Fibroblast of villous mesenchyme (primary cell): ENCODE measurements at places on chromosomes 2 and 18. TPM values are rescaled to one million over a fixed set of nuclear protein-coding genes. Genes with fewer than 3 reads are reported as not detected.

- no peak for DNase-seq
Observed at GRCh38 chr18:5414546-5414945, 119.0 kb upstream of the ZBTB14 start.

DNA sequence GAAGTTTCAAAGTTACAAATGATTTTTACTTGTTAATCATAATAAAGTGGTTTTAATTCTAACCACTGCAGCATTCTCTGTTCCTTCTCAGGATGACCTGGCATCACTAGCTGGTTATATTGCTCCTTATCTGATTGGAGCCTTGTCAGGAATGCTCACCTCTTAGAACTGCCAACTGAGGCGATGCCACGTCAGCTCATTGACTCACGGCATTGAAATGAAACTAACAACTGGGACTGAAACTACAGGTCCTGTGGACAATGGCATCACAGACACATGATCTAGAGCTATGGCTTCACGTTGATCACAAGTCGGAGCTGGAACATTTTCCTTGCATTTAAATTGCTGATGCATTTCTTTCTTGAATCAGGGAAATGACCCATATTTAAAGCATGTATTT is 54.9 kb upstream of the MAP2 start:
- peak; percentile 88 for DNase-seq

DNA sequence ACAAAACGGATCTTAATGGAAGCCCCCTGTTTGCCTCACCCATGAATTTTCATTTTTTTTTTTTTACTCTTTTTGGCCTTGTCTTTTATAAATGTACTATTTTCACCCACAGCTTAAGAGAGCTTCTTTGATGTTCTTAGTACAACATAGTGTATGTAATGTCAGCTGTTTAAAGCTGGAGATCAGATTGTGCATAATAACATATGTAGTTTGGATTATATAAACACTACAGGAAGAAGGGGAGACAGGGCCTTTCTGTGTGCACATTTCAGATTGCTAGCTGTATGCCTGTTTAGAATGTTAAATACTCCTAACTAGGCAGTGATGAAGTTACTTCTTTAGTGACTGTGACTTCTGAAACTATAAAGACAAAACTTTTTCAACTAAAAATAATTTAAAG is 2.1 kb upstream of the TANC1 start:
- peak; percentile 18 for DNase-seq

DNA sequence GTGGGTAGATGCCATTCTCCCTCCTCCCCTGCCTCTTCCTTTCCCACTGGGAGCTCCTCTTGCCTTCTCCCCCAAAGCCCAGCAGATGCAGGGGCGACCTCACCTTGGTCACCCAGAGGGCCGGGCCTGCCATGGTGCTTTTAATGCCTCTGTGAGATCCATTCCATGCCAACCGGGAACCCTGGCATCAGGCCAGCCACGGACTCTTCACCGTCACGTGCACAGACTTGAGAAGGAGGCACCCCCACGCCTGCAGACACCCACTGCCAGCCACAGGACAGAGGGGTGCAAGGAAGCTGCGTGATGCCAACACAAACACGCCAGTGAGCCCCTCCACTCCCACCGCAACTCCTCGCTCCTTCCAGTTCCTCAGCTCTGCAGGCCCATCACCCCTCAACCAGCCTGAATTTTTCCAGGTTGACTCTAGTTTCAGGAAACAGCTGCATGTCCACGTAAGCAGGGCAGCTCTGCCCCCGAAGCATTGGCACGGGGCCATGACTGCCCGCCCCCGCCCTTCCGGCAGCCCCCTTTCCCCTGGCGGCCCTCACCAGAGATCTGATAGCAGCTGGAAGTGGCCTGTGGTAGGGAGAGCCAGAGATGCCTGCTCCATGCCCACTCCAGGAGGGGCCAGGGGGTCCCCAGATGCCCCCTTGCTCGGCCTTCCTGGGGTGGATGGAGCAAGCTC is 50.8 kb downstream of the DNMT3A start:
- DNase-seq, result peak; percentile 11

GRCh38 chr2:69416147-69416546 is 21.1 kb downstream of the NFU1 start:
- no peak for DNase-seq

GRCh38 chr2:99256677-99257076 is 1.2 kb upstream of the LYG2 start:
- no peak for DNase-seq

- no peak for DNase-seq
Observed at GRCh38 chr2:37896319-37896718, 28.8 kb upstream of the RMDN2 start.

DNA sequence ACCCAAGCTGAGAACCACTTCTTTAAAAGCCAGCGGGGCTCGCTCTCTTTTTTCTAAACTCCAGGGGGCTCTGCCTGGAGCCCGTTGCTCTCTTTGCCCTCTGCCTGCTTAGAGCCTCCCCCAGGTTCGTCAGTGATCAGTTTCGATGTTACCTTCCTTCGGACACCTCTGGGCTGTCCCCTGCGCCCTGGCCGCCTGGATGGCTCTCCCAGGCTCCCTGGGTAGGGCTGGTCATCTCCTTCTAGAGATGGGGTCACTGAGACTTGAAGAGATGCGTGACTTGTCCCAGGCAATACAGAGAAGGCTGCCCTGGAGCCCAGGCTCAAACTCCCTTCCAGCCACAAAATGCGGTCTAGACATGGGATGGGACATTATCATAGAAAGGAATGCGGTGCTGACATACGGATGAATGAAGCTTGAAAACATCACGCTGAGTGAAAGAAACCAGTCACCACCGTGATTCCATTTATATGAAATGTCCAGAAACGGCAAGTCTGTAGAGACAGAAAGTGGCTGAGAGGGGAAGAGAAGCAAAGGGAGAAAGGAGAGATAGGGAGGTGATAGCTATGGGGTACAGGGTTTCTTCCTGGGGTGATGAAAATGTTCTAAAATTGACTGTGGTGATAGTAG is 14.6 kb downstream of the KCNF1 start:
- DNase-seq, result no peak

DNA sequence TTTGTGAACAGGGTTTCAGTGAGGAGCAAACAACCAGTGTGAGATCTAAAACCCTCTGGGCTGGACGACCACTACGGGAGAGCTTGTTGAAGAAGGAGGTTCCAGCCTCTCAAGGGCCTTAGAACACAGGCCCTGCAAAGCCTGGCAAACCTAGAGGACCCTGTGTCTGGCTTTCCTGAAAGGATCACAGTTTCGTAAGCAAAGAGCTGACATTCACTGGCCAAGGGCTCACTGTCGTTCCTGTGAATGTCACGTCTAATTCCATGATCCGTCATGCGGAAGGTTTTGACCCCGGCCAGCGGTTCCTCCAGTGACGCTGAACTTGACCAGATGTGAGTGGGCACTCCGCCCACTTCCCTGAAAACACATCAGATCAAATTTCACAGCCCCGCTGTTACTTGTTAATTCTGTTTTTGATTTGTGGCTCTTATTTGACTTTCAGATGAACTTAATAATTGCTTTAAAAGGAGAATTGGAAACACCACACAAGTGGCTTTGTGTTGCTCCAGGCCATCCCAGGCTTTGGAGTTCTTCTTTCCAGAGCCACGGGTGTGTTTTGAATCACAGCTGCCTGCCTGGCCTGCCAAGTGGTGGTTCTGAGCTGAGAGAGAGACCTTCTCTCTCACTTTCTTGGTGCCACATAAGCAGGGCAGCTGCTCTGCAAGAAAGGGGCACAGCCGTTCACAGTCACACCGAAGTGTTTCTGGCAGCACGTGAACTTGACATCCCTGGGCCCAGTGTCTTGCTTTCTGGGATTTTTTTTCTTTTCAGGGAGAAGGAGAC is 308.4 kb downstream of the NDUFA10 start:
- DNase-seq, result peak; percentile 37

DNA sequence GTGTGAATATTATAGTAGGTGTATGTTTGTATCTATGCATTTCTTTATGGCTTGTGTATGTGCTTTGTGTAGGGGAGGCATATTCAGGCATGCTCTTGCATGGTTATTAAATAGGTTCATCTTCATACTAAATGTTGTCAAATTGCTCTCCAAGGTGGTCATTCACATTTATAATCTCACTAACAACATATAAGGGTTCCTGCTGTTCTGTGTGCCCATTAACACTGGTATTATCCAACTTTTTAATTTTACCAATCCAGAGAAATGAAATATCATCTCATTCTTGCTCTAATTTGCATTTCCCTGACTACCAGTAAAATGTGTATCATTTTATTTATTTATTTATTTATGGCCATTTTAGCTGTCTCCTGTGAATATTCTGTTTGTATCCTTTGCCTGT is 29.0 kb upstream of the RPL37A start:
- DNase-seq, result no peak

DNA sequence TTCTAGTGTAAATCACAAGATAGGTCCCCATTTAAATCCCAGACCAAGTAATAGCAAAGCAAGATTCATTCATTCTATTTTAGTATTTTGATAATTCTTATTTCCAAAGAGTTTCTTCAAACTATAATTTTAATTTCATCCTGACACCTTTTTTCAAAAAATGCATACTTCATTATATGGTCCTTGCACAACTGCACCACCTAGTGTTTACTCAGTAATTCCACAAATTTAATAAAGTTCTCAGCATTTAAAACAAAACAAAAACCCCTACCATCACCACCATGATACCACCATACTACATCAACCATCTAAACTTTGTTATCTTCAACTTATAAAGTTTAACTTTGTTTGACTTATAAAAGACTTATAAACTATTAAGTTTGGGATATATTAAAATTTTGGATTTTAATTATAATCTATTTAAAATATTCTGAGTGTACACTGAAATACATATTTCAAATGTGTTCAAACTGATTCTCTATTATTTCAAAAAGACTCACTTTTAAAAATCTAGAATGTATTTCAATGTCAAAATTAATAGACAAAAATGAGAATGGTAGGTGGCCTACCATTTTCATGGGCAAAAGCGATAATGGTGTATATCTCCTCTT is 44.2 kb downstream of the WDPCP start:
- peak; percentile 14 for DNase-seq

DNA sequence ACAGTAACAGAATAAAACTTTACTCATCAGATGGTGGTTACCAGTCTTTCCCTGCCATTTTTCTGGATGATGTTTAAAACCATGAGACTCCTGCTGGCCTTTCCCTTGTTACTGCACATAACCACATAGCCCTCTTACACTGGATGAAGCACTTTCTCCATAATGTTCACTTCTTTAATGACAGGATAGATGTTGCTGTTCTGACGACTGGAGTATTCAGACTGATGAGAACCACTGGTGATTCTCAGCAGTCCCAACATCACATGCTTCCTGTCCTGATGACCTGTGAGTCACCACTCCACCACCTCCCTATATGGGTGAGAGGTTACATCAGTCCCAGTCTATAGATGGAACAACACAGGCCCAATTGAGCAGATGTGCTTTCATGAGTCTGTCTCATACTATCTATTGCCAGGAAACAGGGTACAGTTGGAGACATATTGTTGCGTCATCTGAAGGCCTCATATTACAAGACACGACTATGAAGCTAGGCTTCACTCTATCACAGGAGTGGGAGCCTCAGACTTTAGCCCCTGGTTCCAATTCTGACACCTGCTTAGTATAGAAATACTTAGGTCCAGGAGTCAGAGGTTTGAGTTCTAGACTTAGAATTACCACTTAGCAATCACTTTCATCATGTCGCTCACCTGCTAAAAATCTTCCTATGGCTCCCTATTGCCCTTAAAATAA is 145.7 kb upstream of the KLF7 start:
- peak; percentile 99 for DNase-seq

DNA sequence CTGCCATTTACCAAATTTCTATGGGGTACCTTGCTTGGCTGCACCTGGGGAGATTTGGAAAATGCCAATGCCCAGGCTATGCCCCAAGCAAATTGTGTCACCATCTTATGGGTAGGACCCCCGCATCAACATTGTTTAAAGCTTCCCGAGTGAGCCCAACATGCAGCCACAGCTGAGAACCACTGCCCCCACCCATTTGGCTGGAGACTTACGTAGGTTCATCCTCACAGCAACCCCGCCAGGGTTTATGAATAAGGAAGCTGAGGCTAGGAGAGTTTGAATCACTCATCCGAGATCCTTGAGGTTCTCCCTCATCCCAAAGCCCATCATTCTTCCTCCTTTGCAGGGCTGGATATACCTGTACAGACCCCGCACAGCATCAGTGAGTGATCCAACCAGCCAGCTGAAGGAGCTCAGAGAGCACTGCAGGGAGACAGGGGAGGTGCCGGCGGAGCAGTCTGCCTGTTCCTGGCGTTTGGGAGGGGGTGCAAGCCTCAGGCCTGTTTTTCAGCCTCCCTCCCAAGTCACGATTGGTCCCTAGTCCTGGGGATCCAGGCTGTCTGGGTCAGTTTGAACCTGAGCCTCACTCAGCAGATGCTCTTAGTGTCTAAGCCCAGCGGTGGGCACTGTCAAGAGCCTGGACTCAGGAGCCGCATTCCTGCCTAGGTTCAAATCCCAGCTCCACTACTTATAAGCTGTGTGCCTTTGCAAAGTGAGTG is 164.9 kb downstream of the SMAD7 start:
- DNase-seq, result no peak

GRCh38 chr2:70035344-70035844 is 51.9 kb upstream of the PCBP1 start:
- peak; percentile 56 for DNase-seq

DNA sequence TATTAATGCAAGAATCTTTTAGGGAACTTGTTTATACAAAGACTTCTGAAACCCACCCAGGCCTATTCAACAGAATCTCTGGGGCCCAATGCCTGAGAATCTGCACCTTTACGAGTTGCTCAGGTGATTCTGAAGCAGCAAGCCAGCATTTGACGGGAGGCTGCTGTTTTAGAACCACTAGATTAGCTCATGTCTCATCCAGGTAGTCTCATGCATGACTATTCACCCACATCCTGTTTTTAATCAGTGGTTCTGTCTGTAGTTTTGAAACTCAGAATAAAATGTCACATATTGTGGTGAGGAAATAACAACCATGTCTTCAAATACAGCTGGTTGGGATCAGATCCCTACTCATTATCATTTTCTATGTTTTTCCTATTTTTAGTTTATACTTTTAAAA is 39.5 kb downstream of the CYTIP start:
- DNase-seq, result no peak

- DNase-seq, result no peak
Observed at GRCh38 chr2:76280686-76281085, 570.0 kb upstream of the GCFC2 start.

STARD6 gene
- total RNA-seq, result 0.43 TPM in 1 of 2 replicates, not detected in the other

CDH2 gene
- total RNA-seq, result 74.7 and 89.2 TPM in 2 replicates

CFAP53 gene
- under 0.01 and 0.32 TPM in 2 replicates for total RNA-seq

APCDD1 gene
- total RNA-seq, result 3.5 and 5.8 TPM in 2 replicates

PSD4 gene
- total RNA-seq, result 2.9 and 4.7 TPM in 2 replicates

CDK5R2 gene
- not detected in 2 replicates for total RNA-seq

UGT1A10 gene
- total RNA-seq, result not detected in 2 replicates

CELF4 gene
- not detected in 2 replicates for total RNA-seq

SLC19A3 gene
- total RNA-seq, result under 0.01 and 0.32 TPM in 2 replicates

SFXN5 gene
- 12.1 and 16.8 TPM in 2 replicates for total RNA-seq

NOSTRIN gene
- 0.32 and 0.43 TPM in 2 replicates for total RNA-seq
